Natural killer cell (primary cell): ENCODE measurements at places on chromosomes 12 and 14. TPM values are rescaled to one million over a fixed set of nuclear protein-coding genes. Genes with fewer than 3 reads are reported as not detected.
A peak's percentile ranks its signal among the peaks of the same experiment; 100 is the strongest.

Gene DNAJC22
- not detected for total RNA-seq

- H3K4me1 ChIP-seq = no peaks in the 10 kb centered on the region
- no peak overlapping the region for H3K4me3 ChIP-seq
- peaks cover 2% of the 10 kb centered on the region for H3K27me3 ChIP-seq
- H3K36me3 ChIP-seq = no peaks in the 10 kb centered on the region
- no peak overlapping the region for H3K27ac ChIP-seq
Measured at GRCh38 chr12:119149270-119149669, 29.5 kb upstream of the HSPB8 start.

DNA sequence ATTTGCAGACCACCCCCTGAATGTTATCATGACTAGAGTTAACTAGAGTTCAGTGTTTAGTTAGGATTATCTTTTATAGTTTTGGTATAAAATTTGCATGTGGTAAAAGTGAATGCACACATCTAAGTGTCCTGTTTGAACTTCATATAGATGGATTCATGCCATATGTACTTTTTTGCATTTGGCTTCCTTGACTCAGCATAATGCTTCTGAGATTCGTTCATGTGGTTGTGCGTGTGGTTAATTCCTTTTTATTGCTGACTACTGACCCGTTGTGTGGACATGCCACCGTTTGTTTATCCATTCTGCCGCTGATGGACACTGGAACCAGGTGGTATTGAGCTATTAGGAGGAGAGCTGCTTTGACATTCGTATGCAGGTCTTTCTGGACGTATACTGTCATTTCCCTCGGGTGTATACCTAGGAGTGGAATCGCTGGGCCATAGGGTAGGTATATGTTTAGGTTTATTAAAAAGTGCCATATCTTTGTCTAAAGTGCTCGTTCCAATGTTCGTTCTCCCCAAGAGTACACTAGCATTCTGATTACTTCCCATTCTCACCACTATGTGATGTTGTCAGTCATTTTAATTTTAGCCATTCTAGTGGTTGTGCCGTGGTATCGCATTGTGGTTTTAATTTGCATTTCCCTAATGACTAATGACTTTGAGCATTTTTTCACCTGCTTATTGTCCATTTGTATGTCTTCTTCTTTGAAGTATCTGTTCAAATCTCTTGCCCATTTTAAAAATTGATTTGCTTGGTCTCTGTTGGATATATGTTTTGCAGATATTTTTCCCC is 37.7 kb downstream of the RIN3 start:
- H3K27ac ChIP-seq = no peak overlapping the region
- peaks cover 11% of the 10 kb centered on the region for H3K36me3 ChIP-seq
- H3K4me1 ChIP-seq = peaks cover 74% of the 10 kb centered on the region
- H3K27me3 ChIP-seq = no peaks in the 10 kb centered on the region
- peak; percentile 72 for DNase-seq

DNA sequence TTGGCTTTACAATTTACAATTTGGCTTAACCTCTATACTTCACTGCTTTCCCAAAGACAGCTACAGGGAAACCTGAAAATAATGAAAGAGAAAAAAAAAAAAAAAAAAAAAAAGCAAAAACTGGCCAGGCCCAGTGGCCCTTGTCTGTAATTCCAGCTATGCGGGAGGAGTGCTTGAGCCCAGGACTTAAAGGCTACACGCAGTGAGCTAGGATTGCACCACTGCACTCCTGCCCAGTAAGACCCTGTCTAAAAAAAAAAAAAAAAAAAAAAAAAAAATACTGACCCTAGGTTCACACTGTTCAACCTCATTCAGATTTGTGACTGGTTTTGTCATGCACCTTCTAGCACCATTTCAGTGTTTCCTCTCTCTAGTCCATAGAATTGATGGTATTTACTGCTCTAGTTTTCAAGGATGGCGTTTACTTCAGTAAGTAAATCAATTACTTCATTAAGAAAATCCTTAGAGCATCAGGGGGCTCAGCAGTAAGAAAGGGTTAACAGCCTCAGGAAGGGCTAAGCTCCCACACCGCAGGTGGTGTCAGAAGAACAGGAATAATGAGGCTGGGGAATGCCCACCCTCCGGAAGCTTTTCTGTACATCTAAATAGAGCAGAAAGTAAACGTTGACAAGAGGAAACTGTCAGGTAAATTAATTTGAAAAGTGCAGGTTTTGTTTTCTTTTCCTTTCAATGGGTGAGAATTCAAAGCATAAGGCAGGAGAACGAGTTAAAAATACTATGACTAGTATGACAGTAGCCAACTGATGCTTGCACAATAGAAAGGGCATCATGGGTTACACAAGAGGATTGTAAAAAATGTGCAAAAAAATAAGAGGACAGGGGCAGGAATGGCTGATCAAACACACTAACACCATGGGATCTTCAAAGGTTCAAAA is 115.0 kb upstream of the MDM1 start:
- H3K4me1 ChIP-seq = peaks cover 38% of the 10 kb centered on the region
- H3K27ac ChIP-seq = peak overlapping the region; percentile 83
- peak overlapping the region; percentile 23 for H3K4me3 ChIP-seq
- no peaks in the 10 kb centered on the region for H3K27me3 ChIP-seq

DNA sequence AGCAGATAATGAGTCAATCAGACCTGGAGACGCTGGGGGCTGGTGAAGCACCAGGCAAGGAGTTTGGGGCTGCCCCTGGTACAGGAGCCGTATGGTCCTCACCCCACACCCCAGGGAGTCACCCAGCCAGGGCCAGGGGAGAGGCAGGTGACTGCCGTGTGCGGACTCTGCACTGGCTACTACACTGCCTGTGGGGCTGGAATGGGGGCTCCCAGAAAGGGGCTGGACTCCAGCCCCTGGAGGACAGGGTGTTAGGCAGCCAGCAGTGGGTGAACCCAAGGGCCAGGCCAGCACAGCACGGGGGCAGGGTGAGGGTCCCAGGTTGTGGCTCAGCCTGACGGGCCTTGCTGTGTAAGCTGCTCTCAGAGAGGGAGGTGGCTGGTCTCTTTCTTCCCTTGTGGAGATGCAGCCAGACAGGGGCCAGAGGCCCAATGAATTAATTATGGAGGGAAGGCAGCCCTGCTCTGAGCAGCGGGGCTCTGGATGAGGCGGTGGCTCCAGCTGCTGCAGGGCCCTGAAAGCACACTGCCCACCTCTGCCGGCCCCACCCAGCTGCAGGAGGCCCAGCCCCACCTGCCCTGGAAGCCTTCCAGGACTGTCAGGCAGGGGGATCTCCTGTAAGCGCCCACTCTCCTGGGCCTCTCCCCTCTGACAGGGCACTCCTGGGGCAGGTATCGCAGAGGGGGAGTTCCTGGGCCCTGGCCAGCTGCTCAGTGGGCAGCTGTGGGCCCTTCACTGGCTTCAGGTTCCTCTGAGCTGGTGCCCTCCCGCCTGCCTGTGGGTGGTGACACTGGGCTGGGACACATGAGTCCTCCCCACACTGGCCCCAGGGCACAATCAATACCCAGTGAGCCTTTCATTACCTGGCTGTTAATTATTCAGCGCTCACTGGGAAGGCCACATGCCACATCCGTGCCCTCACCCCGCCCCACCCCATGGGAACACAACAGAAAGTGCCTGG is 142.5 kb upstream of the C14orf180 start:
- no peak for DNase-seq
- H3K36me3 ChIP-seq = no peaks in the 10 kb centered on the region
- peaks cover 6% of the 10 kb centered on the region for H3K4me1 ChIP-seq
- H3K27me3 ChIP-seq = no peaks in the 10 kb centered on the region

DNA sequence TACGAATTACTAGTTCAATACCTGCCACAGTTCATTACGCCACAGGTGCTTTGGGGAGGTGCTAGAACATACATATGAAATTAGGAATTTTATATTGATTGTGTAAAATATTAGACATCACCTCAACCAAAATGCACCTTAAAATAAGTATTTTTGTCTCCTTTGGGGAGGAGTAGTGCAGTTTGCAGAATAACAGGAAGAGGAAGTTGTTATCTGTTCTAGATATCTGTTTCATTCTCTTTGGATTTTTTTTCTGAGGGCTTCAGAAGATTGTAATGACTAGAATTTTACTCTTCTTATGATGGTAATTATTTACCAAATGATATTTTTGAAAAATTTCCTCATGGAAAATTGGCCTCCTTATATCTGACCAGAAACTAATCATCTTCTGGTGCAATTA is 9.9 kb upstream of the GYS2 start:
- no peaks in the 10 kb centered on the region for H3K27me3 ChIP-seq
- H3K27ac ChIP-seq = no peak overlapping the region
- H3K36me3 ChIP-seq = no peaks in the 10 kb centered on the region
- H3K4me3 ChIP-seq = no peak overlapping the region
